NCI-H1105 (cell line): ENCODE measurements at places on chromosomes 3 and 15.
A peak's percentile ranks its signal among the peaks of the same experiment; 100 is the strongest.

DNA sequence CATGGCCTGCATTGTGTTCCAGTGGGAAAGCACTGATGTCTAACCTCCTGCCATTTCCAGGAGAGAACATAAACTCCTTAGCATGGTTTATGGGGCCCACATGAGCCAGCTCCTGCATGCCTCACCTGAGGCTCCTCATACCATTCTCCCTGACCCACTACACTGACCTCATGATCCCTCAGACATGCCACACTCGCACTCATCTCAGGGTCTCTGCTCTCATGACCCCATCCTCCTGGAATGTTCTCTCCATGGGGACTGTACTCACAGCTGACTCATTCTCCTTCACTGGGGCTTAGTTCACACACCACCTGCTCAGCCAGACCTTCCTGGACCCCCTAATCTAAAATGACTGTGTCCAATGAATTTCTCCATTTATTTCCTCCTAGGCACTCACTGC, 4.0 kb upstream of the LMCD1 start:
- DNase-seq, result no peak

GRCh38 chr15:75531041-75531450, 48.1 kb downstream of the PTPN9 start:
- no peak for DNase-seq

DNA sequence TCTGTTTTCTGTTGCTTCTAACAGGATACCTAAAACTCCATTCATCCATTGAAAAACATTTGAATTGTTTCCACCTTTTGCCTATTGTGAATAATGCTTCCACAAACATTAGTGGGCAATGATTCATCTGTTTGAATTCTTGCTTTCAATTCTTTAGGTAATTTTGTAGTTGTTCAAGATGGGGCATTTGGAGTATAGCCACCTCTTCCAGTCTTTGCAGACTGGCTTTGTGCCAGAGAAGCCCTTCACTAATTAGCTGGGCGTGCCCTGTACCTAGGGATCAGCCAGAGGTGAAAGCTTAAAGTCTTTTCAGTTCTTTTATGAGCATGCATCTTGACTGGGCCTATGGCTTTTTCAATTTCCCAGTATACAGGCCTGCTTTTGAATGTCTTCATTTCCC, 10.9 kb downstream of the RTP1 start:
- peak; percentile 91 for DNase-seq

GRCh38 chr15:34582461-34583371, 735 bp downstream of the GOLGA8B start:
- peak; percentile 4 for DNase-seq

GRCh38 chr3:20222274-20222673, 36.3 kb upstream of the SGO1 start:
- DNase-seq, result no peak

DNA sequence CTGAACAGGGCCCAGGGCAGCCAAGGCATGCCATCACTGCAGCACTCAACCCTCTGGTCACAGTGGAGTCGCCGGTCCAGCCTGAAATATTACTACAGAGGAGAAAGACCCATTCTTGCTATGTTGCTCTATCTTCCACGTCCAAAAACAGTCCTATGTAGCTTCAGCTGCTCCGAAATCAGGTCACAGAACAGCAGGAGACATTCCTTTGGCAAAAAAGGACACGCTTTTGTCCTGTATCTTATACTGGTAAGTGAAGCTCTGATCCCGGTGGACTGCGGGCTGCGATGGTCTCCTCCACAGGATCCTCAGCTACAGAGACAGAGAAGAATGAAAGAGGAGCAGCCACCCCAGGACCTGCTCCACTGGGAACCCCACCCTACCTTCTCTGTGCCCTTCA, 17.6 kb downstream of the ELP6 start:
- no peak for DNase-seq

DNA sequence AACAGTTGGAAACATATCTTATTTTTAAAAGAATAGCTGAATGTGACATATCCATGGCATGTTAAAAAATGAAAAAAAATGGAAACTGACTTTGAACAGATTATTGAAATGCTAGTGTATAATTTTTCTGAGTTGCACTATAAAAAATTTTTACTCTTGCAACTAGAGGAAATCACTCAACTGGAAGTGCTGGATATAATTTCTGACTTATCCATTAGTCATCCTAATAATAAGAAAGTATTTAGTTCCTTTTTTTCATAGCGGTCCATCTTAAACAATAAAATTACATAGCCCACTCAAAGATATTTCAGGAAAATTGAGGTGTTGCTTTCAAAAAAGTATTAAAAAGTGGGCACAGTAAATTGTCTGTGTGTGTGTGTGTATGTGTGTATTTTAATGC, 80.7 kb downstream of the MBNL1 start:
- DNase-seq, result no peak

DNA sequence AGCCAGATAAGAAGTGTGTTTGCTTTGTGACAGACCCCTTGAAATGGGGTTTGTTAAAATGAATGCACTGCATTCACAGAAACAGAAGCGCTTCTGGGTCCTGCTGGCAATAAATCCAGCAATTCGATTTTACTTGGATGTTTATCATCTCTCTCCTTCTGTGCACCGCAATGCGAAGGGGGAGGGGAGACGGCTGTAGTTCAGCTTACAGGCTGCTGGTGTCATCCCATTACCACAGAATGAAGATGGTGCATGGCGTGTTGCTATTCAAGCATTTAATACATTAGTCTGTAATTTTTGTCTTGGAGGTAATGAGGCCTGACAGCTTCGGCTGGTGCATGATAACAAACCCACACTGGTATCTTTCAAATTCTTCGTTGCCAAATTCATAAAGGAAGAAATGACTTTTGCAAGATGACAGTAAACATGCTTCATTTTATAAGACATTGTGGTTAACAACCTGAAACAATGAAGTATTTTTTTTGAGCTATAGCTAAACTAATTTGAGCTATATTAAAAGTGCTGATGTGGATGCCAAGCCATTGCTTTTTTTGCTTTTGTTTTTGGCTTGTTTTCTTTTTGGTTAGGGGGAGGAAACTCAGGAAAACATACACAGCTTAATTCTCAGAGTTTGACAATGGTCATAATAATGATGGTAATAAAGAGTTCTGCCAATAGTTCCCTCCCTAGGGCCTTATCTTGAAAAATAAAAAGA, 418.3 kb downstream of the OTOL1 start:
- DNase-seq, result peak; percentile 63

GRCh38 chr3:32601722-32602121, 31.1 kb upstream of the DYNC1LI1 start:
- DNase-seq, result no peak

DNA sequence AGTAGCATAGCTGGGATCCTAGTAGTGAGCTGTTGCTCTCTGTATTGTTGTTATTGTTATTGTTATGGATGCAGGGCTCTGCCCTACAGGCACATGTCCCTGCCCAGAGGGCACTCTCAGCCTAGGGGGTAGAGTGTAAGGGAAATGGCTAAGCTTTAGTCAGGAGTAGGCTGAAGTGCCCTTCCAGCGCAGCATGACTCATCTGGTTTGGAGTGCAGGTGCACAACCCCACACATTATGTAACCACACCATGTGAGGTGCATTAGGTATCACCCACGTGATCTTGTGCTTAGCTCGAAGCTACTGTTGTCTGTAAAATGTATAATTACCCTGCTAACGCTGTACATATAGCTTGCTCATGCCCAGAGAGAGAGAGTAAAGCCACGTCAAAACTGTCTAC, 48.3 kb upstream of the TIPARP start:
- peak; percentile 28 for DNase-seq

- DNase-seq, result no peak
Observed at GRCh38 chr15:71124937-71125790, 9.9 kb downstream of the THSD4 start.

- DNase-seq, result no peak
Observed at GRCh38 chr3:35067750-35068149, 571.6 kb upstream of the ARPP21 start.

- DNase-seq, result no peak
Observed at GRCh38 chr15:93066834-93067648, 22.0 kb downstream of the RGMA start.

GRCh38 chr3:72332036-72332435, 516.2 kb downstream of the SHQ1 start:
- no peak for DNase-seq

DNA sequence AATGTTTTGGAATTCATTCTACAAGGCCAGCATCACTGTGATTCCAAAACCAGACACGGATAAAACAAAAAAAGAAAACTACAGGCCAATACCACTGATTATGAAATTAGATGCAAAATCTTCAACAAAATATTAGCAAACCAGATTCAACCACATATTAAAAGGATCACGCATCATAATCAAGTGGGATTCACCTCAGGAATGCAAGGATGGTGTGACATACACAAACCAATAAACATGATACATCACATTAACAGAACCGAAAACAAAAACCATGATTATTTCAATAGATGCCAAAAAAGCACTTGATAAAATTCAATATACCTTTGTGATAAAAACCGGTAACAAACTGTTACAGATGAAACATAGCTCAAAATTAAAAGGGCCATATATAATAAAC, 48.9 kb downstream of the DLG1 start:
- DNase-seq, result no peak

DNA sequence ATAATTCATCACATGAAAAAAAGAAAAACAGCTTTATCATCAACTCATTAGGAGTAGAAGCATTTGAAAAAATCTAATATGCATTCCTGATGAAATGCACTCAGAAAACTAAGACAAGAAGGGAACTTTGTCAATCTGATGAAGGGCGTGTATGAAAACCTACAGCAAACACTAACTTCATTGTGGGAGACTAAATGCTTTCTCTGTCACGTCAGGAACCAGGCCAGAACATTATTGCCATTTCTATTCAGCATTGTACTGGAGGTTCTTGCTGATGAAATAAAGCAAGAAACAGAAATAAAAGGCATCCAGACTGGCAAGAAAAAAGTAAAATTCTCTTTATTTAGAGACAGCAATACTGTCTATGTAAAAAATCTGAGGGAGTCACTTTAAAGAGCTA, 235.2 kb downstream of the GABRB3 start:
- no peak for DNase-seq

DNA sequence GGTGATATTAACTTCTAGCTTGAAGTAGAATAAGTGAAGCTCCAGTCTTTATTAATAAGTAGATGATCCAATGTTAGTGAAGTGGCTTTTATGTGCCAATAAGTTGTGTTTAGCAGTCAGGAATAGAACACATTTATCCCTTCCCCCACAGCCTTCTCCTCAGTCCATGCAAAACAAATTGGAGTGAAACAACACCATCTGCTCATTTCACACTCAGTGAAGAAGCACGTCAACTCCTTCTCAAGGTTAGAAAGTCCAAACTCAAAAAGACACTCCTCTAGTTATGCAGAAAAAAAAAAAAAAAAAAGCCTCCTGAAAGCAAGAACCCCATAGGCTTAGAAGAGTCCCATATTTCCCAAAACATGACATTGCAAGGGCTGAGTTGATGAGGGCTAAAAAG, 18.0 kb upstream of the NEO1 start:
- no peak for DNase-seq

DNA sequence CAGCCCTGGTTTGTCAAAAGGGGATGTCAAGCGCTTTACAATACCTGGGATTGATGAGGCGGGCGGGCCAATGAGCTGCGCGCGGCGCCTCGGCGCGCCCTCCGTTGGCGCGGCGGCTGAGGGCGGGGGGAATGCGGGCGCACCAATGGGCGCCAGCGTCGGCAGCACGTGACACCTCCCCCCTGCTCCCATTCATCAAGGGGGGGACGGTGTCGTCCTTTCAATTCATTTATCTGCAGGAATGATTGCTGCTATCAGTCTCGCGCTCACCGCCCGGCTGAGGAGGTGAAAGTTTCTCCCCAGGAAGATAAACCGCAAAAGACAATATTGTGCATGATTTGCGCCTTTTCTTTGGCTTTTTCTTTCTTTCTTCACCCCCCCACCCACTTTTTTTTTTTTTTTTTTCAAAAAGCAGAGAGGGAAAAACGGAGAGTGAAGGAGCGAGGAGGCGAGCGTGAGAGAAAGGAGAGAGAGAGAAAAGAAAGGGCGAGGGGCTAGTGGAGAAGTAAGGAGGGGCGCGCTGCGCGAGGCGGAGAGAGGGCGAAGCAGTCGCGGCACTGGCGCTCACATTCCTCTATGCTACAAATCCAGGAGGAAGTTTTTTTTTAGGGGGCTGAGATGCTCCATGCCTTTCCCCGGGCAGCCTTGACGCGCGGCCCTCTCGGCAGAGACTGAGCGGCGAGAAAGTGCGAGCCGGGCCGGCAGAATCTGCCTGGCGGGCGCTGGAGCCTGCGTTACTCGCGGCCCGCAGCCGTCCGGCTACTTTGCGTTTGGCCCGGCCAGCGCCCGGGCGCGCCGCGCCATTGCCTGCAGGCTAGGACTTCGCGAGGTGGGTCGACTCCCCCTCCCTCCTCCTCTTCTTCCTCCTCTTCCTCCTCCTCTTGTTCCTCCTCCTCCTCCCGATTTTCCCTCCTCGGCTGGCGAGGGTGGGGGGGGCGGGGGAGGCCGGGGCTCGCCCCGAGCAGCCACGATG, at the start of gene ZIC1:
TSS of gene ZIC1 (plus strand) at position 223 of the 973 bp plus-strand sequence. CDS start at position 971, 748 bp downstream.
- no peak for DNase-seq

GRCh38 chr3:109195815-109196214, 59.3 kb downstream of the C3orf85 start:
- no peak for DNase-seq

GRCh38 chr3:17539436-17539835, 203.0 kb downstream of the TBC1D5 start:
- DNase-seq, result no peak

DNA sequence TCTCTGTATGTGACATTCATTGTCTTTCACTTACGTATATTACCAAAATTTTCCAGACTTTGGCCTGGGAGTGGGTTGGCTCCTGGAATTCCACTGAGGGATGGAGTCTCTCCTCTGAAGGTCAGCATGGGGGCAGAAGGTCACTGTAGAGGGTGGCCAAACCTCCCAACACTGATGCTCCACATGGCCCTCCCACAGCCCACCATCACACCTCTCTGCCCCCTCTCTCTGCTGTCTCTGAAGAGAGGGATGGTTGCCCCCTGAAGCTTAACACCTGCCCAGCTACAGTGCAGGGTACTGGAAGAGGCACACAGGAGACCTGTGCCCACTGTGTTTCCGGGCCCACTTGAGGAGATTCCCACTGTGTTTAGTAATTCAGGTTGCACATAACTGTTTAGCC, 52.2 kb downstream of the CMTM6 start:
- no peak for DNase-seq

DNA sequence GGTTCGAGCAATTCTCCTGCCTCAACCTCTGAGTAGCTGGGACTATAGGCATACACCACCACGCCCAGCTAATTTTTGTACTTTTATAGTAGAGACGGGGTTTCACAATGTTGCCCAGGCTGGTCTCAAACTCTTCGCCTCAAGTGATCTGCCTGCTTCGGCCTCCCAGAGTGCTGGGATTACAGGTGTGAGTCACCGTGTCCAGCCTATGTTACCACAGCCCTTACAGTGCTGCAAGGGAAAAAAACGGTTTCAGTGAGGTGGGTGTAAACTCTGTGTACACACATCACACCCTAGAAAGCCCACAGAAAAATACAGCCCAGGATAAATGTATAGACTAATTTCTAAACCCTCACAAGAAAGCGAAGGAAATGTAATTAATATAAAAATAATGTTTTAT, 103.5 kb upstream of the AKAP13 start:
- DNase-seq, result no peak

DNA sequence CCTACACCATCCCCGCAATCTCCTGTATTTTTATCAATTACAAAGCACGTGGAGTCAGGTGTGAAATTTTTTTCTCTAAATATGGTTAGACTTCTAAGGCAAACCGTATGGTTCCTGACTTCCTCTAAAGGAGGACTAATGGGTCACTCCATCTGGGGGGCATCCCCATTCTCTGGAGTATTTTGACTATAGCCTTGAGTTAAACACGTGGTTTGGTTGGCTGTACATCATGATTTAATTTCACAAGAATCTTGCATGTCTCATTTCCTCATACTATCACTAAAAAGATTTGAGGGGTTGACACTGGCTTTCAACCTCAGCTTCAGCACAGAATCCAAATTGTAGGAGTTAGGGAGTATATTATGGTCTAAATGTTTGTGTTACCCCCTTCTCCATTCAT, 25.3 kb upstream of the ZNF770 start:
- no peak for DNase-seq
